ENCODE measurements at places on chromosomes 1 and 21.

DNA sequence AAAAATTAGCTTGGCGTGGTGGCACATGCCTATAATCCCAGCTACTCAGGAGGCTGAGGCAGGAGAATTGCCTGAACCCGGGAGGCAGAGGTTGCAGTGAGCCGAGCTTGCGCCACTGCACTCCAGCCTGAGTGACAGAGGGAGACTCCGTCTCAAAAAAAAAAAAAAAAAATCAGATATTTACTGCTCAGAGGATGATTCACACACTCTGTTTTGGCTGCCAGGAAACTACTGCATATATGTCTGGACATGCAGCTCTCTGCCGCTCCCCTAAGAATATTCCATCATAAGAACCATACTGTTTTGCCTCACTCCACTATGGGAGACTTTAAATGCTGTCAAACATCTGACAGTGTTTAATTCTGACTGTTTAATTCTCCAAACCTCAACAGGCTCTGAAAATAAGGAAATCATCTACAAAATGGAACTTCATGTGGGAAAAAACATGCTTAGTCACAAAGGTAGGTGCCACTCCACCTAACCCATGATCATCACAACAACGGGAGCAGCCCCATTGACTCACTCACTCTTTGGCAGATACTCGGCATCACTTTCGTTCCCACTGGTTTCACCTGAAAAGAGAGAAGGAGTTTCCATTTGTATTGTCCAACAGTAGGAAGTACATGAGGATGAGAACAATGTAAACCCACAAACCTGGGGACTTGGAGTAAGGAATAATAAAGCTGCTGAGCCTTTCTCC lies 29.3 kb upstream of the BCAS2 start:
- no peak for DNase-seq

DNA sequence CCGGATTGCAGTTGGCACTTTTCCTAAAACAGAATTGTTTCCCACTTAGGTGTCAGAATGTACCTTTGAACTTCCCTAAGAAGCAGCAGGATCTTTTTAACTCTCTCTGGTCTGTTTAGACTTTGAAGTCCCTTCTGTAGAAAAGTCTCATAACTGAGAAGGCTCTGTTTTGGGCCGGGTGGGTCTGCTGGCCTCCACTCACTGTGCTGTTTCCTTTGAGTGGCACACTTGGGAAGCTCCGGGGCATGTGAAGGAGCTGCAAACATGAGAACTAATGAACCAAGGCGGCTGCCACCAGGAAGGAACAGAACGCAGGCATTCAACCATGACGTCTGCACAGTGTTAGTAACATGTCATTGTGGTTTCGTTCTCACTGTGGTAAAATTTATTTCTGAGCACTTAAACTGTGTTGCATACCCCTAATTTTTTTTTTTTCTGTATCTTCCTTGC lies 19.5 kb upstream of the NCMAP start:
- no peak for DNase-seq

DNA sequence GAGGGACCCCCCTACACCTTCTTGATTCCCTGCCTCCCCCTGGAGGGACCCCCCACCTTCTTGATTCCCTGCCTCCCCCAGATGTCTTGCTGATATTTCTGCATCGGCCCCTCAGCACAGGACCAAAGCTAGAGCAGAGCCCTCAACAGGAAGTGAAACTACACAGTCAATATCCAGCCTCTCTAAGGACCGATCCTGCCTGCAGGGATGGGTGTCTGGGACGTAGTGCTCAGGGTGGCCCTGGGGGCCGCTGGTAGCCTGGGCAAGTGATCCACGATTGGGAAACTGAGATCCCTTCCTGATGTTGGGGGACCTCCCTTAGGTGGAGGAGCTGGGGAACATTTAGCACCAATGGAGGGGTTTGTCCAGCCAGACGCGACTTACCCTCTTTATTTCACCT lies 3.9 kb upstream of the LEFTY2 start:
- DNase-seq = no peak

- no peak for DNase-seq
Observed at GRCh38 chr21:46048926-46049889, 48.7 kb upstream of the COL6A2 start.

GRCh38 chr1:54834007-54834541 lies 33.0 kb upstream of the TTC22 start:
- no peak for DNase-seq

DNA sequence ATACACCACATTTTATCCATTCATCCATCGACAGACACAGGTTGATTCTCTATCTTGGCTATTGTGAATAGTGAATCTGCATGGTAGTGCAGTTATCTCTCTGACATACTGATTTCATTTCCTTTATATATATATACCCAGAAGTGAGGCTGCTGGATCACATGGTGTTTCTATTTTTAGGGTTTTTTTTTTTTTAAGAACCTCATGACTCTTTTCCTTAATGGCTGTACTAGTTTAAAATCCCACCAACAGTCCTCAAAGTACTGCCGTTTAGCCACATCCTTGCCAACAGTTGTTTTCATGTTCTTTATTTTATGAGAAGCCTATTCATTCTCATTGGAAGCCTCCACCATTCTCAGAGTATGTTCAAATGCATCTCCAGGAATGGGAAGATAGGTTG lies 258.7 kb upstream of the SNX7 start:
- DNase-seq = no peak

GRCh38 chr1:43913051-43913501 lies 20.5 kb upstream of the ARTN start:
- DNase-seq = no peak

GRCh38 chr1:115288591-115289198 lies 49.4 kb downstream of the NGF start:
- no peak for DNase-seq

DNA sequence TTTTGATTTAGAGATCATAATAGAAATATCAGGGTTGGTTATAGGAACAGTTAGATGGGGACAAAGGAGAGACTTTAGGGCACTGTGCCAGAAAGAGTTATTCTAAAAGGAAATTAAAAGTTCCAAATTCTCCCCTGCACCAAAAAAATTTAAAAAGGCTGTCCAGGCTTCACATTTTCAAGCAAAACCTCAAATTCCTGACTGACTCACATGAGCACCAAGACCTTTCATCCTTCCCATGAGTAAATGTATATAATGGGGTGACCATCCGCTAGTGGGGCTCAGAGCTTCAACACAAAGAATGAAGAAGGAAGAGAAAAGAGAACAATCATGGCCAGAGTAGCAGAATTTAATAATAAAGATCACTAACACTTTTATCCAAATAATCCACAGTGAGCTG lies 131.6 kb upstream of the MROH9 start:
- DNase-seq = no peak

DNA sequence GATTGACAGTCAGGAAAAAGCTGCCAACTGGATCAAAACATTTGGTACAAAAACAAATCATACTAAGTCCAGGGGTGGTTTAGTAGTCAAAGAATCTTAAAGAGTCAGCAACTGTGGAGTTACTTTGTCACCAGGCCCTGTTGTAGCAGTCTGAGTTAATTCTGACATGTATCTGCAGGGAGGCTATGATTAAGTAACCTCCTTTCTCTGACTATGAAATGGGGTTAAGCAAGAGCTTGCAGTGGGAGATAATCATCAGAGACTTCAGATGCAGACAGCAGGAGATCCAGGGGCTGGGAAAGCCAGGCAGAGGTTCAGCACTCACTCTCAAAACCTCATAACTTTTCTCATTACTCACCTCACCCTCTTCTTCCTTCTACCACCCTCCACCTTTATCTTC lies 99.2 kb upstream of the BTG3 start:
- no peak for DNase-seq

GRCh38 chr1:23421753-23422240 lies 2.8 kb downstream of the TCEA3 start:
- no peak for DNase-seq

DNA sequence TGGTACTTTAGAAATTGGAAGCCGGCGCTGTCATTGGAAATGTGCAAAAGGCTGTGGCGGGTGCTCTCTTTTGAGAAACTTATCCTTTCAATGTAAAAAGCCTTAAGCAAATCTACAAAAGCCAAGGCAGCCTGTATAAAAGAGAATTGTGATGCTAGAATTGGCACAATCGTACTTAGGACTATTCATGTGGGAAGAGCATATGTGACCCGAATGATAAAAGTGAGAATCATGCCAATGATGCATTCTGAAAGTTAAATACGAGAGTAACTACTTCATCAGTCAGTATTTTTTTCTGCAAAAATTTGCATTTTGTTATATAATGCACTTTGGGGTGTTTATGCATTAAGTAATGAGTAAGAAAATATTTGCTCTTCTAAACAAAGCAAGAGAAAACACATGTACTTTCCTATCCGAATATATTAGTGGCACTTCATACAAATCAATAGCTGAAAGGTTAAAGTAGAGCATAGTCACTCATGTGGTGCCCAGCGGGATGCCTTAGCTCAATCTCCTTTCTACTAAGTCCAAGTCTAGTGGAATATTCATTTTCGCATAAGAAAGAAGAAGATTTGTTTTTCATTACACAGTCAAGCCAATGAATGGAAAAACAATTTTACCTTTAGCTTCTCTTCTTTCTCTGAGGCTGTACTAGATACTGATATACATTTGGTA lies 1256.6 kb upstream of the B3GALT2 start:
- DNase-seq = no peak

DNA sequence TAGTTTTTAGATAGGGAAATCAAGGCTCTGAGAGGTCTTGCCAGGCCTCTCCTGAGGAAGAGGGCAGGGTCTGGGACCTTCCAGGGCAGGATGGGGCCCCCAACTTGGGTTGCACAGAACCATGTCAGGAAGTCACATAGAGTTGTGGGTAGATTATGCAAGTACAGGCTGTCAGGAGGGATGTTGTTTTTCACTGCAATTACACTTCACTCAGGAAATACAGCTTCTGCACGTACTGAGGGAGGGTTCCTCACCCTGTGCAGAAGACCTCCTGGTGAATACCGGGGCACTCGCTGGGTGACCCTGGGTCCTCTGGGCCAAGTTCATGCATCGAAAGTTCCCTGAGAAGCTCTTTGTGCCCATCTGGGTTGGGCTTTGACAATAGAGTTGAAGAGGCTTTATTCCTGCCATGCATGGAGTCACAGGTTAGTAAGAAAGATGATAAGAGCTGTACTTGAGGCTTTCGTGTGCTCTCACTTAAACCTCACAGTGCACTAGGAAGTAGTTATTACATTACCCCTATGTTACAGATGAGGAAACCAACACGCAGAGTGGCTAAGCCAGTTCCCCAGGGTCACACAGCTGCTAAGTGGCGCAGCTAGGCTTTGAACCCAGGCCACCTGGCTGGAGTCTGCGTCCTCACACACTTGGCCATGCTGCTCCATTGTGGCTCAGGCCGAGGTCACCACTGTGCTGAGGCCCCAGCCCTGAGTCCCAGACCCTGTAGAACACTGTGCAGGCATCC lies 16.2 kb upstream of the TNFRSF1B start:
- DNase-seq = no peak

DNA sequence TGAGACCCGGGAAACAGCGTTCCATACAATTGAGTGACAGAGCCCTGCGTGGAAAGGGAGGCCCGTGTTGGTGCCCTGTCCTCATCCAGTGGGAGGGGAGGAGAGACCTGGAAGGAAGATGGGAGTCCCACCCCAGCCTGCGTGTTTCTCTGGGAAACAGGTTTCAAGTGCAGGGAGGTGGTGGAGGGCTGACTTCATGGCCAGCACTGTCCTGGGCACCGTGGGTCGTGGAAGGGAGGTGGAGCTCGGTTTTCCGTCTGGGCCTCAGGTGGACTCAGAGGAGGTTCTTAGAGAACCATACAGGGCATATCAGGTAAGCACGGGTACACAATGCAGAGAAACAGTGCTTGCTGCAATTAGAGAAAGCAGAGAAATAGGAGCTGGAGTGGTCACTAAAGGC lies 222.6 kb downstream of the CAMTA1 start:
- no peak for DNase-seq

GRCh38 chr1:93821423-93822144 lies 57.4 kb downstream of the DNTTIP2 start:
- no peak for DNase-seq

DNA sequence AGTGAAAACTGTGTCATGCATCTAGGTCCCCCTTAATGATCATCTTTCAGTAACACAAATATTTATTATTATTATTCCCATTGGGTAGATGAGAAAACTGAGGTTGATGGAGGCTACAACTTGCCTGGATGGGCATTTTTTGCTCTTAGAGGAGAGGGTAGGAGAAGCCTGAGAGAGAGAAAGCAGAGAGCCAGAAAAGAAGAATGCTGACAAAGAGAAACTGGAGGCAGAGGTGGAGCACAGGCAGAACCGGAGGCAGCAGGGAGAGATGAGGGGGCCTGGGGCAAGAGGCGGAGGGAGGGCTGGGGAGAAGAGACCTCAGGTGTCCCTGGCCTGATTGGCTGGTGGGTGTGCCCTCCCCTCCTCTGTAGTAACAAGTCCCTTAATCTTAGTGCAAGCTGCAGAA lies 4.1 kb downstream of the BLACAT1 start:
- DNase-seq = no peak

GRCh38 chr21:45130324-45130774 lies 56.0 kb downstream of the ADARB1 start:
- no peak for DNase-seq

DNA sequence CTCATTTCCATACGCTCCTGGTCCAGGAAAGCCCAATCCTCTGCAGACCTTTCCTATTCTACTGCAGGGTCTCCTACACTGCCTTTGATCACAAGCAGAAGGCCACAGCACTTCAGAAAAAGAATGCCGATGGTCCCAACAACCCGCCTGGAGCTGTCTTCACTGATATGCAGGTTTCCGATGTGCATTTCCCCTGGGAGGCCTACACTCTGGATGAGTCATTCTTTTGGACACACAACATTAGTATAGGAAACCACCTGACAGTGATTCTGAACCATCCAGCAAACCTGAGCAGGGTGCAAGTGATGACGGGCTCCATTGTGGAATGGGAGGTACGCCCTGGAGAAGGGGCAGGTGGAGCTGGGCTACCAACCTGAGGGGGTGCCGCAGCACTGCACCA lies 15.0 kb downstream of the PCAT6 start:
- no peak for DNase-seq
